OCI-LY7 (cell line): ENCODE measurements at places on chromosomes 3 and 15.

DNA sequence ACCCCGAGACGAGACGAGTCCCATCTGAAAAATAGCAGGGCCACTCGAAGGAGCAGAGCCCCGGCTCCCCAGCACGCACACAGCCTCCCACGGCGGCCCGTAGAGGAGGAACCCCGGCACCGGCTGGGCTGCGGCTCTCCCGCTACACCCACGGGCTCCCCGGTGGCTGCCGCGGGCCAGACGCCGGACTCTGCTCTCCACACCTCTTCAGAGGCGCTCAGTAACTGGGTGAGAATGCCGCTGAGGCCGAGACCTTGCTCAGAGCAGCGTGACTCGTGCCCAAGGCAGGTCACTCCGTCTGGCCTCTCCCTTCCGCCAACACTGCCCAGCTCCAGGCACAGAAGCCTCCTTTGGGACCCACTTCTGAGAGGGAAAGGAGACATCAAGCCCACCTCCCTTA is 34.4 kb downstream of the TNK2 start:
- DNase-seq, result no peak

- no peak for DNase-seq
These were observed 5.6 kb downstream of the LINGO1 start for GRCh38 chr15:77627067-77627466.

DNA sequence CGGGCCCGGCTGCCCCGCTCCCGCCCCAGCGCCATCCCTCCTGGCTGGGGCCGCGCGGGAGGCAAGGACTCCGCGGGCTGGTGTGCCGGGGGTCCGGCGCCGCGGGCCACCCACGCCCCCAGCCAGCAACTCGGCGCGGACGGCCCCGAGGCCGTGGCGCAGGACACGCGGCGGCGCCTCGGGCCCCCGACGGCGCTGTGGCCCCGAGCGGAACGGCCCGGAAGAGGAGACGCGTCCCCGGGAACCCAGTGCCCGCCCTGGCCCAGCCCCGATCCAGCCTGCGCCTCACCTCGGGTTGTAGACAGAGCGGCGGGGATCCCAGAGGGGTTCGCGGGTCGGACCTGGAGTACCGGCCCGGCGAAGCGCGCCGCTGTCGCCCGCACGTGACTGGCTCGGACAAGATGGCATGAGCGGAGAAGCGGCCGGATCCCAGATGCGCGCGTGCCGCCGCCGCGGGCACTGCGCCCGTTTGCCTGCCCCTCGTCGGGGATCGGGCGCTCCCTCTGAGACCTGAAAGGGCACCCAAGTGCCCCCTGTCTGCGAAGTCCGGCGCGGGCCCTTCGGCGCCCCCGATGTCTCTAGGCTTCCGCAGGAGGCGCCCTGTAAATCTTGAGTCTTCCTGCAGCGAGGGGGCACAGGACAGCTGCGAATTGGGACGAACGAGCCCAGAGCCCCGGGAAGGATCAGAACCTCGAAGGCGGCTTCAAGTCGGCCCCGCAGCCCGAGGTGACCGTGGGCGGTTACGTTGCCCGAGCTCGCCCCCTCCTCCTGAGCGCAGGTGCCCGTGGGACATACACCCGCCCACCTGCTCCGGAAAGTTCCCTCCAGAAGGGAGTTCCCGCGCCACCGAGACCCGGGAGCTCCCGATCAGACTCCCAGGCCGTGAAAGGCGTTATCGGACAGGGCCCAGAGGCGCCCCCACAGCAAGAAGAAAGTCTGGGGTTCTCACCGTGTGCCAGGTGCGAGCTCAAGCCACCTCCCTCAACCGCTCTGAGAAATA is 598 bp upstream of the SFMBT1 start:
- peak; percentile 82 for DNase-seq

GRCh38 chr3:183287301-183287971 is 34.4 kb downstream of the B3GNT5 start:
- no peak for DNase-seq

GRCh38 chr3:122942937-122943827 is 84.4 kb downstream of the SEMA5B start:
- DNase-seq, result peak; percentile 36

GRCh38 chr3:41002104-41002503 is 197.2 kb upstream of the CTNNB1 start:
- DNase-seq, result peak; percentile 27

DNA sequence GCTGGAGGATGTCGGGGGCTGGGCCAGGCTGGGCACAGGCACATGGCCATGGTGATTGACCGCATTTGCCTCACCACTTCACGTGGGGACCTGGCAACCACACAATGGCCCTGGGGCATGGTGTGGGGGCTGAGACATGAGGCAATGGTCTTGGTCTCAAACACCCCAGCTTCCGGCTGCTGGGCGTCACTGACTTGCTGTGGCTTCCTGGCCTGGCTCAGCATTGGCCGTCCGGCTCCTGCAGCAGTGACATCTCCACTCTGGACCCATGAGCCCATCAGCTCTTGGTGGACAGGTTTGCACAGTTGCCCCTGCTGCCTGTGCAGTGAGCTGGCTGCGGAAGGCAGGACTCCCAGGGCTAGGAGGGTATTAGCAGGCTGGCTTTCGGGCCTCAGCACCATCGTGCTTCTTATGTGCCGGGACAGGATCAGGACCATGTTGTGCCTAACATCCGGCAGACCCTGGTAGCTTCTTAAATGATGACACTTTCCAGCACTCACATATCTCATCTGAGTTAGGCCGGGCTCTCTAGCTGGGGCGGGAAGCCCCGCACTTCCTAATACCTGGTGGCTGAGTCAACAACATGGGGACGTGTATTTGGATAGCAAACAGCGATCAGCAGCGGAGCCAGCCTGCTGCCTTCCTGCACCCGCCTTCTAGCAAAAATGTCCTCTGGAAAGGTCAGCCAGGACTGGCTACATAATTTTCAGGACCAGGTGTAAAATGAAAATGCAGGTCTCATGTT is 34.1 kb downstream of the ZNF710 start:
- DNase-seq, result no peak
